Upper lobe of right lung (tissue), 1 donor: ENCODE measurements at places on chromosomes 7 and 10.

DNA sequence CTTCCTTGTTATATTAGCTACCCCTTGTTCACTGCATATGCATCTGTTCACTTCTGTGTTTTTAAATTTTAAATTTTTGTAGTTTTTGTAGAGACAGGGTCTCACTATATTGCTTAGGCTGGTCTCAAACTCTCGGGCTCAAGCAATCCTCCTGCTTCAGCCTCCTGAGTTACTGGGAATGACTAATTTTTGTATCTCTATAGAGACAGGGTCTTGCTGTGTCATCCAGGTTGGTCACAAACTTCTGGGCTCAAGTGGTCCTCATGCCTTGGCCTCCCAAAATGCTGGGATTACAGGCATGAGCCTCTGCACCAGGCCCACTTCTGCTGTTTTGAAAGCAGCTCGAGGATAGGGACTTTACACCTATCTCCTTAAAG, 64.6 kb downstream of the PRTFDC1 start:
- no peak for DNase-seq

DNA sequence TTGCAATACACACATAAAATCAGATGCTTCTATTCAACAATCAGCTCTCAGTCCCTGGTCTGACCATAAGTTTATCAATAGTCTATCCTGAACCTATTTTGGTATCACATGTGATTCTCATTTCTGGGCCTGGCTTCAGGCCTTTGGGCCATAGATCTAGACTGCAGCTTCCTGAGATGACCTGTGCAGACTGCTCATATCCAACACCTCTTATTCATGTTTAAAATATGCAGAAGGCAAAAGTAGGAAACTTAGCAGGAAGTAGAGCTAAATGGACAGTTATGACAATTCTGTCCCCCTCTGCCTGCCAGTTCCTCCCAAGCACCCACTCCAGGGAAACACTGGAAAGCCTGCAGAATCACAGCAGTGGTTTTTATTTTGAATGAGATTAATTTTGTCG, 53.3 kb downstream of the C7orf25 start:
- no peak for DNase-seq

DNA sequence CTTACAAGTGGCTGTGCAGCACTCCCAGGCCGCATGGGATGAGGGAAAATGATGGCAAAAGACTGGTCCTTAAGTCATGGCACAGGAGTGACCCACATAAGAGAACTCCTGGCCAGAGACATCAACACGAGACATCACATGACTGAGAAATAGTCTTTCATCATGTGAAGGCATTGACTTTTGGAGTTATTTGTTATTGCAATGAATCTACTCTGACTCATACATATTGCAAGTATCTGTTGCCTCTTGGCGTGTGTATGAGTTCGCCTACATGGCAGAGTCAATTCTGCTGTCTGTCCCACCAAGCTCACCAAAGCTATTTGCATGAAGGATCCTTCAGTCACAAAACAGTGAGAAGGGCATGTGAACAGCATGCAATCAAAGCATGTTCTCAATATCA, 59.7 kb upstream of the HABP2 start:
- no peak for DNase-seq

DNA sequence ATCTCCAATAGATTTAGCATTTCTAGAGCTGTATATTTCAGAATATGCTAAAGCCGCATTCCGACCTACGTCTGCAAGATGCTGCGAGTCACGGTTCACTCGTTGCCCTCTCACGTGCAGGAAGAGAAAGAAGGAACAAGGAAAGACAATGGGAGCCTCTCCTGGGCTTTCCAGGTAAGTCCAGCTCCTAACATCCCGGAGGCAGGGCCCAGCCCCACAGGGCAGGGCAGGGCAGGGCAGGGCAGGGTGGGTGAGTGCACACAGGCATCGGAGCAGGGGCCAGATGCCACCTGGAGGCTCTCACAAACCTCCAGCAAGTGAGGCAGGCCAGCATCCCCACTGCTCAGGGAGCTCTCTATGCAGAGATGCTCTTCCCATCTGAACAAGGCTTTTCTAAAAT, 50.8 kb downstream of the VOPP1 start:
- DNase-seq = no peak

GRCh38 chr10:130555411-130555750, 419.2 kb downstream of the GLRX3 start:
- no peak for DNase-seq

DNA sequence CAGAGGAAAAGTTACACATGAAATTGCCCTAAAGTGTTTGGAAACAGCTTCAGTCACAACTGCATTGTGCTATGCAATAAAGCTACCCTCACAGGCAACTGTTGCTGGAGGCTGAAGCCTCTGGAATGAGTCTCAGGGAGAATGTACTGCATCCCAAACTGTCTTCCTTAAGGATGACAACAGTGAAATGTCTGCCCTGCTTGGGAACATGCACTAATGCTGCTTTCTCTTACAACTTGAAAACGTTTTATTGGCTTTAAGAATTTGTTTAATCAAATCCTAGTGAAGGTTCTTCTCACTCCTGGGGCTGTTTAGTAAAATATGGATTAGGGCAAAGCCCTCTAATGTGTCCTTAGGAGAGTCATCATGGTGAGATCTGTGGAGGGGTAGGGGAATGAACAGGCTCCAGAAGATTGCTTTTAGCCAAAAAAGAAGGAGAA, 215.4 kb downstream of the TWIST1 start:
- DNase-seq = no peak

DNA sequence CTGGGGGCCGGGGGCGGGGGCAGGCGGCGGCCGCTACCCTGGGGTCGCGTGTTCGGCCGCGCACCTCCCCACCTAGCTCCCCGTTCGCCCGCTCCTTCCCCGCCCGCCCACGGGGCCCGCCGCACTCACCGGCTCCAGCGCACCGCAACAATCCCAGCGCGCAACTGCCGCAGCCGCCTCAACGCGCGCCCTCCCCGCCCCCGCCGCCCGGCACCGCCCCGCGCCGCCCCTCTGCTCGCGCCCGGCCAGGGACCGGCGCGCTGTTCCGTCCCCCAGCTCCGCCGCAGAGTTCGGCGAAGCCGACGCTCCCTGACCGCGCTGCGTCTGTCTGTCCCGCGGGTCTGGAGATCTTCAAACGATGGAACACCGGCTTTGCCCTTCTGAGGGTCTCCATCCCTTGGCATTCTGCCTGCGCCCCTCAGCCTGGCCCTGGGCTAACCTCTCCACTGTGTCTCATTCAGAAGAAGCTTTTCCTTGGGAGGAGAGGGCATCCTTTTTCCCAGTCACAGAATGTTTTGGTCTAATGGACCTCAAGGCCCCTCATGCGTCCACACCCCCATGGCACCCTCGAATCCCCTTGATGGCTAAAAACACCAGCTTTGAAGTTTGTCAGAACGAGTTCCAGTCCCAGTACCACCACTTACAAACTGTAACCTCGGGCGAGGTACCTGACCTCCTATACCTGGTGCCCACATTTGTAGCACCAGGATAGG, at the start of gene NT5C2:
Gene NT5C2 (minus strand): TSS at position 166 of the 713 bp plus-strand sequence. CDS start 18,314 bp downstream, outside the sequence.
- peak; percentile 93 for DNase-seq

DNA sequence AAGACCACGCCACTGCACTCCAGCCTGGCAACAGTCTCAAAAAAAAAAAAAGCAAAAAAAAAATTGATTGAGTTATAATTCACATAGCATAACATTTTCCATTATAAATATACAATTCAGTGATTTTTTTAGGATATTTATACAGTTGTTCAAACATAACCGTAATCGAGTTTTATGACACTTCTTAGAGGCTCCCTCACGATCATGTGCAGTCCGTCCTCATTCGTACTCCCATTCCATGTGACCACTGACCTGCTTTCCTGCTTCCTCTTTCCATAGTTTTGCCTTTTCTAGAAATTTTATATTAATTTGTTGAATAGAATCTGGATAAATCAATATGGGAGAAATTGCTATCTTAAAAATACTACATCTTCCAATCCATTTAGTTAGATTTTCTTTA, 45.7 kb downstream of the VTI1A start:
- no peak for DNase-seq

DNA sequence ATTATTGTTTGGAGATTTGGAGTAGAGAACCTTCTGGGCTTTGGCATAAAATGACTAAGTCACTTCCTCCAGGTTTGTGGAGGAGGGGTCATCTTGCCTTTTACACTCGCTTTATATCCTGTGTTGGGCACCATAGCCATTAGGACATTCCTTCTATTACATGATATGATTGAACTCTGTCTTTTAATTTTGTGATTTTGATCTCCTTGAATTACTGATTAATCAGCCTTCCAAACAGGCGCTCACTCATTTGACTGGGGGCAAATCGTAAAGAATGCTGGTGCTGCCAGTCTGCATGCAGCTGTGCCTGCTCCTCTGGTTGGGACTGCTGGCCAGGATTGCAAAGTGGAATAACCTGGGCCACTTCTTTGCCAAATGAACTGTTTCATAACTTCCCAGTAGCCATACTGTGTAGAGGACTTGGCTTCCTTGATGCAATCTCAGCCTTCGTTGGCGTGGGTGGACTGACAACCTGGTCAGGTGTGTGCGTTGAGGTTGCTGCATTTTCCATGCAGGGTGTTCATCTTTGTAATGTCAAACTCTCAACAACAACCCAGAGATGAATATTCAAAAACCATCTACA, 65.9 kb upstream of the RAB11FIP2 start:
- no peak for DNase-seq

- no peak for DNase-seq
Measured at GRCh38 chr7:102273749-102274712, 12.6 kb upstream of the SH2B2 start.

DNA sequence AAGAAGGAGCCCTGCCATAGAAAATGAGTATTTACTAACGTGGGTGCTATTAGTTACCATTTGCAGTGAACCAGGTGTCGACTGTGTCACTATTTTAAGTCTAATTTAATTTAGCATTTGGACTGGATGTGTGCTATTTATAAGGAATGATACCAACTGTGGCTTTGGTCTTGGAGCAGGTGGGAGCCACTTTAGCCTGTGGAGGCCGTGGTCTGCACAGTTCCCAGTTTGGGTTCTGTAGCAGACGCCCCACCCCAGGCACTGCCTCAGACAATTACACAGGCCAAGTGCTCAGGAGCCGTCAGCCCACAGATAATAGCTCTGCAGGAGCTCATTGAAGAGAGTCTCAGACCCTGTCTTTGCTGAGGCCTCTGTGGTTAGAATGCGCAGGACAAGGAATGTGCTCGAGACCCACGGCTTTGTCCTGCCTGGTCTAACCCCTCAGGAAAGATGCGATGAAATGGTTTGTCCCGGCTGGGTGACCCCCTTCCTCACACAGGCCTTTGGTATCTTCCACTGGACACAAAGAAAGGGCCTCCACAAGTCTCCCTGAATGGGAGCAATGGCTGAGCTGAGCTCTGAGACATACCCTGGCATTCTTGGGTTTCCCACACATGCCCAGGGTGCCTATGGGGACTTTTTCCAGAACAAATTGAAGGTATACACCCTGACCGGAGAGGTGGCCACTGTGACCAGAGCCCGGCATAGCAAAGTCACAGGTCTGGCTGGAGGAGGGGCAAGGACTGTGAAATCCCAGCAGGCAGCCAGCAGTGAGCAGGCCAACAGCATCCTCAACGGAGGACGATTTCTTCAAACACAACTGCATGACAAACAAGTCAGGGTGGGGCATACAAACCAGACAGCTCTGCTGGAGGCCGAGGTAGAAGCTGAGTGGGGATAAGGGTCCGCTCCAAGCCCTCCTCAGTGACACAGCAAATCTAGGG, 251.2 kb downstream of the ARHGAP12 start:
- no peak for DNase-seq

DNA sequence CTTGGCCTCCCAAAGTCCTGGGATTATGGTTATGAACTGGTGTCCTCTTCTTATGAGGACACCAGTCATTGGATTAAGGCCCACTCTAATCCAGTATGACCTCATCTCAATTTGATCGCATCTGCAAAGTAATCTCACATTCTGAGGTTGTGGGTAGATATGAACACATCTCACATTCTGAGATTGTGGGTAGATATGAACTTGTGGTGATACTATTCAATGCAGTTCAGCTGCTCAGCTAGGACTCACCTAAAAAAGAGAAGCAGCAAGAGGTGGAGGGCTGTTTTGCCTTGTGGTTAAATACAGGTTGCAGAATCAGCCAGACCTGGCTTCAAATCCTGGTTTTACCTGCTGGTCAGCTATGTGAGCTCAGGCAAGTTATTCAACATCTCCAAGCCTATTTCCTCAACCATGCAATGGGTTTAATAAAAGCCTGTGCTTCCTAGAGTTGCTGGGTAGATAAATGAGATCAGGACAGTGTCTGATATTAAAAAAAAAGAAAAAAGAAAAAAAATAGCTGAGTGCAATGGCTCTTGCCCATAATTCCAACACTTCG, 8.5 kb upstream of the BAG3 start:
- no peak for DNase-seq
